Activated naive CD4-positive, alpha-beta T cell treated with anti-CD3 and anti-CD28 coated beads, Interleukin-2, amount 50 U/mL, for 16 hours (primary cell): ENCODE measurements at places on chromosomes 4 and X.

GRCh38 chrX:9940421-9940820, 26.7 kb upstream of the CLDN34 start:
- no peak for DNase-seq

- DNase-seq: no peak
These were observed 10.5 kb upstream of the PGM2 start for GRCh38 chr4:37816006-37816405.

GRCh38 chr4:101259876-101260275, 87.5 kb downstream of the PPP3CA start:
- DNase-seq: no peak

DNA sequence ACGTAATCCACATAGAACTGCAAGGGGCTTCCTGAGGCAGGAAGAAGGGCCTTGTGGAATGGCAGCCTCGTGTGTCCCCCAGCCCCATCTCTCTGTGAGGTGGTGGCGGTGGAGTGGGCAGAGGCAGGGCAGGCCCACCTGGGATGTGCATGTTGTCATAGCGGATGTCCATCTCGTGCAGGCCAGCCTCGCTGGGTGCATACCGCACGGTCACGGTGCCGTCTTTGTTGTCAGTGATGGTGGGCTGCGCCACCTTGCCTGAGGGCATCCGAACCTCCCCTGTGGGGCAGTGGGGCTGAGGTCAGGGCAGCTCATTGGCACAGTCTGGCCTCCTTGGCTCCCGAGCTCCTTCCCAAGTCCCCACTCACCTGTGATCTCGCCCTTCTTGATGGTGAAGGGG, 20.4 kb downstream of the FLNA start:
- no peak for DNase-seq

DNA sequence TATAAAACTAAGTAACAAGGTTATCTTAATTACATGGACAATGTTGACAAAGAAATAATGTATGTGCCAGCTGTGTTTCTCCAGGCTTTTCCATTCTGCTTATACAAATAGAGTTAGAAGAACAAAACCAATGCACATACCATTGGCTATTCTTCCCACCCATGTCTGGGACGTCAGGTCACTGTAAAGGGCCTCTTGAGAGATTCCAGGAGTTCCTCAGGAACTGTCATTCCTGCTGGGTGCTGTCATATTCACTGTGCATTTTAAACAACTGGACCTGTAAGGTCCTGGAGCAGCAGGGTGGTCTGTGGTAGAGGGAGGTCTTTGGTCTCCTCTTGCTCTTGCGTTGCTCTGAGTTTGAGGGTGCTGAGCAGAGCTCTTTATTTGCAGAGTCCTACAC, 74.6 kb upstream of the AP1S2 start:
- DNase-seq: no peak

DNA sequence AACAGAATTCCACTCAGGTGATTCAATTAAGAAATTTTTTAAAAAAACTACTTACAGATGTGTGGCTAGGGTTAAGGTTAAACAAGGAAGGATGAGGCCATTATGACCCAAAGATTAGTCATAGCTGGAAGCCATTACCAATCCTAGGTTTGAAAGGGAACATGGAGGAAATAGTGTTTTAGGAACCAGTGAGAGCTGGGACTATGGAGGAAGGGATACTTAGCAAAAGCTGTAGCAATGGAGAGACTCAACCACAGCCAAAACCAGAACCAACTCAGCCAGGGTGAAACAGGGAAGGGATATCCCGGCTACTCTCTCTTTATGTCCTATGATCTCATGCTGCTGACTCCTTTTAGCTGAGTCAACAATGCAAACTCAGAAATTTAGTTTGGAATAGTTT, 148.6 kb upstream of the CNKSR2 start:
- DNase-seq: no peak

DNA sequence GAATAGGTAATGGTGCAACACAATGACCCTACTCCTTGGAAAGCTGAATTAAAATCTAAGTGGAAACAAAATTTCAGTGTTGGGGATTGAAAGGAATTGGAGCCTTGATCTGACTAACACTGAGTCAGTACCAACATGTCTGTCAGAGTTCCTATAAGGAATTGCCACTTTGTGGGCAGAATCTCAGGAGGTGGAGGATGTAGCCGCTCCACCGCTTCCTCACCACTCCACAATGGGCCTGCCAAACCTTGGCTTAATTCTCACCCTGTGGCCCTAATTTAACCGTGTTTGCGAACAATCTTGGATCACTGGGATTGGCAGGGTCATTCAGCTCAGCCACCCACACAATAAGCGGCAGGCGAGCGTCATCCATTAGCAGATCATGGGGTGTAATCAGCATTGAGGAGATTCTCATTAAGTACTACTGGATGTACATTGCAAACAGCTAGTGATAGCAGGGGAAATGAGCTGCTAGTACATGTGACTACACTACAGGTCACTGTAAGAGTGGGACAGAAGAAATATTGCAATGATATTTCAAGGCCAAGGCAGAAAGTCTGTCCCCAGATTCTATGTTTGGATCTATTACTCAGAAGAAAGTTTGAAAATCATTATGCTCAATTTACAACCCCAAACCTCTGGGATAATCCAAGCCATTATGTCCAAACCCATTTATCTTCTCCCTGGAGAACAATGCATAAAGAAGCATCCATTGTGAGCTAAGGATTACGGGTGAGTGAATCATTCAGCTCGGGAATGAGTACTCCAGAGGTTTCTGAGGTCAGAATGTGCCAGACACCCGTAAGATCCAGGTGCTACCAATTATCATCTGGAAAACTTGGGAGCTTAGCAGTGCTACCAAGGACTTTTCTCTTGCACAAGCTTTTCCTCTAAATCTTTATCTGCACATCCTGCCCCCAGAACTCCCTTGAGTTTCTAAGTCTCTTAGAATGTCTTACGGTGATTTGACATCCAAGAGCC, 5.8 kb downstream of the SRPX start:
- DNase-seq: no peak

DNA sequence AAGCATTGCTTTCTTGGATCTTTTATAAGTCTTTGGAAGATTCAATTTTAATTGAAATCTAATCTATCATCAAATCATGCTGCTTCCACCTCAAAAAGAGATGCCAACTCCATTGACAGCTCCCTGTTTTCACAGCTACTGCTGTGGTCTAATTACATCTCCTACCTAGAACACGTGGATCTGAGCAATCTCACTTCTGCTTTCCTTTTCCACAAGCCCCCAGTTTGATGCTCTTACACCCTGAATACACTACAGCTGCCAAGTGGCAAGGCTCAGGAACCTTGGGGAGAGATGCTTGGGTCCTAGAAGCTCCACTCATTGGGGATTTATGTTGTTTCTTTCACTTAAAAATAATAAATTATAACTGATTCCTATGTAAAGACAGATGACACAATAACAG, 172.0 kb downstream of the CFAP299 start:
- no peak for DNase-seq

- DNase-seq: no peak
These were observed 7.6 kb upstream of the PRRG3 start for GRCh38 chrX:151687635-151688034.

GRCh38 chr4:128832243-128832625, 22.7 kb downstream of the JADE1 start:
- DNase-seq: no peak

GRCh38 chrX:135411893-135412292, 9.9 kb upstream of the SMIM10L2A start:
- DNase-seq: no peak

DNA sequence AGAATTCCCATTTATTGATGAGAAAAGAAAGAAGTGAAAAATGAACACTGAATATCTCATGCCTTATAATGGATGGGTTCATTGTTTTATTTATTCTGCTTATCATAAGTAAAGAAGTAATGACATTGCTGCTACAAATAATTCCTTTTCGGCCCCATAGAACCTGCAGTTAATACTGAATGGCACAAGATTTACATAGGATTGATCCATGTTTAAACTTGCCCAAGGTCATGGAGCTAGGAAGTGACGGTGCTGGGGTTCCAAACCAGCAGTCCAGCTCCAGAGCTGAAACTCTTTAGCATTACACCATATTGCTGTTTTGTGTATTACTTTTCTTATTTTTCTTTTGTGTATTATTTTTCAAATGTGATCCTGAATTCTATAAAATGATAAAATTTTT, 30.2 kb upstream of the PRSS48 start:
- no peak for DNase-seq

DNA sequence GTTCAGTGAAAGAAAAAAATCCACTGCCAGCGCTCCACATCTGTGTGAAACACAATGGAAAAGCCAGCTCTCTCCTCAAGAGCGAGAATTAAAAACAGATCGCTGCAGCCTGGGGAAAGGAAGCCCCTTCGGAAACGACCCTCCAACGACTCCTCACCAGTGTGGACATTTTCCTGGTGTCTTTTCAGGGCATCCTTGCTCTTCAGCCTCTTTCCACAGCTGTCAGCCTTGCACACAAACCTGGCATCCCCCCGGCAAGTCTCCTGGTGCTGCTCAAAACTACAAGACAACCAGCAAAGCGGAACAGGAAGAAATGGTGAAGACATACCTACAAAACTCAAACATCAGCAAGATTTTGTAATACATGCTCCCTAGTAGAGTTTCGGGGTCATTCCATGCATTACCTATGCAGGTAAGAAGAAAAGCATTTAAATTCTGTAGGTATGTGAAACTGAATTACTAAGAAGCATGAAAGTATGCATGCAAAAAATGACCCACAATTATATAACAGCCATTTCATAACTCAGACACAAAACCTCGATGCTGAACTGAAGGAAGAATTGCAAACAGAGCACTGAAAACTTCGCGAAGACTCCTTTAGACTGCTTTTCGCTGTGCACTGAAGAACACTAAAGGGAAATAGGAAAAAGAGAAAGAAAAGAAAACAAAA, 106.1 kb downstream of the PRDM5 start:
- DNase-seq: no peak

DNA sequence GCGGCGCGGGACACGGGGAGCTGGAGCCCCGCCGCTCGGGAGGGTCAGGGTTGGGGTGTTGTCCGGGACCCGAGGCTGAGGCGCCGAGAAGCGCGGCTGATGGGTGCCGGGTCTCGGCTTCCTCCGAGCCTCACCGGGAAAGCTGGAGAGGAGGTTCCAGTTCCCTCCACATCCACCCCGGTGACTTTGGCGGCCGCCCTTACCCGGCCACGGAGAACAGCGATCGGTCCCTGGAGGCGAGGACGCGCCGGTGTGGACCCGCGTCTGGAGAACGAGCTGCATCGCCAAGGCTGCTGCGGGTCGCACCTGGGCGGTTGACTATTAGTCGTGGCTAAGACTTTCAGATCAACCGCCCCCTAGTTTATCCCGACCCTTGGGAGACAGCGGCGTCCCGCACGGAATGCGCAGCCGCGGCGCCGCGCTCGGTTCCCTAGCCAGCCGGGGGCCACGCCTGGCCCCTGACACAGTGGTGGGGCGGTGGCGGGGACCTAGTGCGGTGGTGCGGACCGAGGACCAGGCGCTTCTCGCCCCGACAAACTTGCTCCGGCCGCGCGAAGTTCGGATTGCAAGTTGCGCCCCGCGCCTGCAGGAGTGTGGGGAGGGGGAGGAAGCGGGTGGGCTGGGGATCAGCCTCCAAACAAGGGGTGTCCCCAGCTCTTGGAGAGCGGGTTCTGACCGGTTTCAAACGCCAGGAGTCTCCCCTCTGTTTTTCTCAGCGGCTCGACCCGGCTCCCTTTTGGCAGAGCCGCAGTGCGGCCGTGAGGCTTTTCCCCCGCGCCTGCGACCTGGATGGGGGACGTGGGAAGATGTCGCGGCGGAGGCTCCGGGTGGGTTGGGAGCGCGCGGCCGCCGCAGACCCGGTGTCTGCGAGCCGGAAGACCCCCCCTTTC, 568 bp downstream of the FHDC1 start:
- DNase-seq: peak; percentile 15

DNA sequence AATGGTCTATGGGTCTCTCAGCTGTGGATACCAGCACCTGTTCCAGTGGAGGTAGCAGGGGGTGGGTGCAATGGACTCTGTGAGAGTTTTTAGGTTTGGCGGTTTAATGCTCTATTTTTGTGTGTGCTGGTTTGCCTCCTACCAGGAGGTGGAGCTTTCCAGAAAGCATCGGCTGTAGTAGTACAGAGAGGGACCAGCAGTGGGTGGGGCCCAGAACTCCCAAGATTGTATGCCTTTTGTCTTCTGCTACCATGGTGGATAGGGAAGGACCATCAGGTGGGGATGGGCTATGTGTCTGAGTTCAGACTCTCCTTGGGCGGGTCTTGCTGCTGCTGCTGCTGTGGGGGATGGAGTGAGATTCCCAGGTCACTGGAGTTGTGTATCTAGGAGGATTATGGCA, 557.2 kb upstream of the GRID2 start:
- no peak for DNase-seq

DNA sequence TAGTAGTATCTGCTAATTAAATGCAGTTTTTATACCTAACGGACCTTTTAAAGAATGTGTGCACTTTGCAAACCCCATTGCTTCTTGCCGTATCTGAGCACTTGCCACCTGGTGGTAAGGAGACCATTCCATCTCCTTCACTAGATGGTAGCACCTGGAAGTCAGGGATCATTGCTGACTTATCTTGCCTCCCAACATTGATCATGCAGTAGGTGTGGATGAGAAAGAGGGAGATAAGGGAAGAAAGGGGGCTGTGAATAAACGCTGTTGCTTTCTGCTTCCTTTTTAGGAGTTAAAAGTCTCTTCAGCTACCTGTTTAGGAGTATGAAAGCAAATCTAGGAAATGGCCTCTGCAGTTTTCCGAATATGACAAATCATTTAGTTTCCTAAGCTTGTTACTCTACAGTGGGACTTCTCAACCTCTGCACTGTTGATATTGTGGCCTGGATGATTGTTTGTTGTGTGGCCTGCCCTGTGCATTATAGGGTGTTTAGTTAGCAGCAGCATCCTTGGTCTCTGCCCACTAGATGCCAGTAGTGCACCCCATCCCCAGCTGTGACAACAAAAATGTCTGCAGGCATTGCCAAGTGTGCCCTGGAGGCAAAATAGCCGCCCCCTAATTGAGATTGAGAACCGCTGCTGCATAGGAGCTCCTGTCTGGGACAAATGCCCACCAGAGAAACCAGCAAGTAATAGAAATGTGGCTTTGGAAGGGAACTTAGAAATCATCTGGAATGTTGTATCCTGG, 38.8 kb downstream of the GAB1 start:
- DNase-seq: no peak
